ENCODE measurements at places on chromosomes 13 and 19.
A peak's percentile ranks its signal among the peaks of the same experiment; 100 is the strongest.

- no peak overlapping the region for H3K27ac ChIP-seq
- peak; percentile 36 for DNase-seq
- no peaks in the 10 kb centered on the region for H3K36me3 ChIP-seq
- no peaks in the 10 kb centered on the region for H3K27me3 ChIP-seq
- H3K4me1 ChIP-seq: peaks cover 4% of the 10 kb centered on the region
- no peak overlapping the region for H3K4me3 ChIP-seq
Measured at GRCh38 chr19:13942023-13942684, 3.9 kb upstream of the PODNL1 start.

DNA sequence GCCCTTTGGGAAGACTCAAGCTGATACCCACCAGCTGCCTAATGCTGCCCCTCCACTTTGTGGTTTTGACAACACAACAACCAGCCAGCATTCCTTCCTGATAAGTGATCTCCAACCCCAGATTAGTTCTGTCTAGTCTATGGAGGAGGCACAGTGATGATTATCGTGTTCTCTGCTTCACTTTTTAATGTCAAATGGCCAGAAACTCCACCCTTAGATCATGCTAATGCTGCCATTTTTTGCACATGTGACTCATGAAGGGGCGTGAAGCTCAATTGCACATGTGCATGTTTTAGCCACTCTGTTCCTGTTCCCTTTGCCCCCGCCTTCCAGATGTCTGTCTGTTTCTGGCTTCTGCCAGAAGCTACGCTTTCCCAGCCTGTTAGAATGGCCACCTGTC, 199.8 kb downstream of the COG6 start:
- H3K27ac ChIP-seq: no peak overlapping the region
- no peaks in the 10 kb centered on the region for H3K27me3 ChIP-seq
- no peak for DNase-seq
- no peaks in the 10 kb centered on the region for H3K4me1 ChIP-seq

GRCh38 chr19:4327252-4327876, 11.3 kb downstream of the STAP2 start:
- H3K4me3 ChIP-seq: peak overlapping the region; percentile 46
- peak; percentile 62 for DNase-seq
- no peaks in the 10 kb centered on the region for H3K27me3 ChIP-seq

GRCh38 chr13:113641426-113641825, 16.6 kb downstream of the ATP4B start:
- H3K27me3 ChIP-seq: no peaks in the 10 kb centered on the region
- no peaks in the 10 kb centered on the region for H3K4me1 ChIP-seq
- H3K36me3 ChIP-seq: no peaks in the 10 kb centered on the region
- no peak for DNase-seq
- H3K4me3 ChIP-seq: no peak overlapping the region

DNA sequence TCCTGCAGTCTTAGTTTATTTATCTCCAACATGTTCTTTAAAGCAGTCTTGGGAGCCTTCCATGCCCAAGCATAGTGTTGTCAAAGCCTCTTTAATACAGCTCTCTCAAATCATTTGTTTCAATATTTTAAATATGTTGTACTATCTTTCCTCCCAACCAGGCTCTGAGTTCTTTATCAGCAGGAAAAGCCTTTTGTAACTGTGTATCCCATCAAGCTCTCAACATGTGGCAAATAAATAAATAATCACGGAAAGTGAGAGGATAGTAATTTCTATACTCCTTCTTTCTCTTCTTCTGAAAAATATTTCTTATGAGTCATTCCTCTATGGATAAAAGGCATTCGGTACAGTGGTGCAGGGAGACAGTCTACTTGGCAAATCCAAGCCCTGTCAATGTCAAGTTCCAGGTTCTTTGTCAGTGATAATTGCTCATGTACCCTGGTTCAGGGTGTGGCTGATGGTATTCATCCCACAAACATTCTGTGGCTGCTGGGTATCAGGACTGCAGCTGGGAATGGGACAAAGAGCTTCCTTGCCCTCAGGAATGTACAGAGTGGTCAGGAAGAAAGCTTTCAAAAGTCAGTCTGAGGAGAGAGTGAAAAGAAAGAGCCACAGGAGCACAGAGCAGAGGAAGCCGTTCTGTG, 384.3 kb downstream of the EFNB2 start:
- H3K36me3 ChIP-seq: no peaks in the 10 kb centered on the region
- DNase-seq: no peak
- no peaks in the 10 kb centered on the region for H3K4me1 ChIP-seq

DNA sequence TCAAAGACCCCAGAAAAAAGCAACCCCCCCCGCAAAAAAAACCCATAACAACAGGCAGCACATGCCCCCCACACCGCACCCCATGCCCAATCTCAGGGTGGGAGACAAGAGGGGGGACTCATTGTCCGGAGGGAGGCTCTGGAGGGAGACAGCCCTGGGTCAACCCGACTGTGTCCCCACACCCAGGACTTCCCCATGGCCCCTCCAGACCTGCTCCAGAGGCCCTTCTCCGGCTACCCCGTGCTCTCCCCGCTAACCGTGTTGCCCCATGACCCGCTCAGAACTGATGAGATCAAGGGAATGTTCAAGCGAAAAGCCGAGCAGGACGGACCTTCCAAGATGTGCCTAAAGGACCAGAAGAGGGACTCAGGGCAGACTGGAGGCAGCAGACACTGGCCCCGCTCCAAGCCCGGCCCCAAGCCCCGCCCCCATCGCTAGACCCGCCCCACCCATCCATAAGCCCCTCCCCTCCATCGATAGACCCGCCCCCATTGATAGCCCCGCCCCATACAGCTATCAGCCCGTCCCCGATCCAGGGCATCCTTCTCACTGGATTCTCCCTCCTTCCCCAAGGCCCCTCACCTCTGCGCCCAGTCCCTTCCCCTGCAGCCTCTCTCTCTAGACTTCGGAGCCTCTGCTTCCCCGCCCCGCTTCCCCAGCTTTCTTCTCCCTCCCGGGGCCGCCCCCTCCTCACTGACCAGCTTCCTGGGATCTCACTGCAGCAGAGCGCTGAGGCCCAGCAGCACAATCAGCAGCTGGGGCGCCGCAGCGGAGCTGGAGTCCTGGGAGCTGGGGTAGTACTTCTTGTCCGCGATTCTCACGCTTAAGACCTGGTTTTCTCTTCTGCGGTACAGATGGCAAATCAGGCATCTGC, 2.2 kb downstream of the BST2 start:
- H3K4me3 ChIP-seq: peak overlapping the region; percentile 66
- H3K27me3 ChIP-seq: no peaks in the 10 kb centered on the region
- peaks cover 8% of the 10 kb centered on the region for H3K4me1 ChIP-seq
- peak; percentile 49 for DNase-seq

DNA sequence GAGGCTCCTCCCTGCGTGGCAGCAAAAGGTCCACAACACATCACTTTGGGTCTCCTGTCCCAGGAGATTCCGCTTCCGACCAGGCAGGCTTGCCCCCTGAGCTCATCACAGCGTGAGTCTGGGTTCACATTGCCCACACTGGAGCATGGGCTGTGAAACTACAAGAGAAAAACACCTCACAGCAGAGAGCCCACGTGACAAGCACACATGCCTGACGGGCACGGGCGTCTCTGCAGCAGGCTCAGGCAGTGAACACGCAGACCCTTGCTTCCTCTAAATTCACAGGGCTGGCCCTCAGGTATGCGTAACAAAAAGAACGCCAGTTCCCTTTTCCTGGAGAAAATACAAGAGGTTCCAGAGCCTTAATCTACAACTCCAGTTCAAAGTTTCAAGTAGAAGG, 41.9 kb downstream of the RASA3 start:
- no peaks in the 10 kb centered on the region for H3K27me3 ChIP-seq
- no peaks in the 10 kb centered on the region for H3K4me1 ChIP-seq
- H3K4me3 ChIP-seq: no peak overlapping the region
- no peak for DNase-seq
- no peaks in the 10 kb centered on the region for H3K36me3 ChIP-seq

- DNase-seq: peak; percentile 68
- peaks cover 4% of the 10 kb centered on the region for H3K4me1 ChIP-seq
- H3K4me3 ChIP-seq: peak within 1 kb of the TSS; percentile 53
- H3K27ac ChIP-seq: no peak within 1 kb of the TSS
- H3K27me3 ChIP-seq: no peaks in the 10 kb centered on the region
Measured at GRCh38 chr19:42313096-42313839, at the start of gene TMEM145. Gene TMEM145 (plus strand): TSS chr19:42313309. CDS start chr19:42313377, 68 bp downstream.

- no peak for DNase-seq
- peak overlapping the region; percentile 78 for H3K4me3 ChIP-seq
- H3K27ac ChIP-seq: peak overlapping the region; percentile 87
- no peaks in the 10 kb centered on the region for H3K36me3 ChIP-seq
- H3K27me3 ChIP-seq: no peaks in the 10 kb centered on the region
Measured at GRCh38 chr13:19634256-19634740, 839 bp downstream of the MPHOSPH8 start.

DNA sequence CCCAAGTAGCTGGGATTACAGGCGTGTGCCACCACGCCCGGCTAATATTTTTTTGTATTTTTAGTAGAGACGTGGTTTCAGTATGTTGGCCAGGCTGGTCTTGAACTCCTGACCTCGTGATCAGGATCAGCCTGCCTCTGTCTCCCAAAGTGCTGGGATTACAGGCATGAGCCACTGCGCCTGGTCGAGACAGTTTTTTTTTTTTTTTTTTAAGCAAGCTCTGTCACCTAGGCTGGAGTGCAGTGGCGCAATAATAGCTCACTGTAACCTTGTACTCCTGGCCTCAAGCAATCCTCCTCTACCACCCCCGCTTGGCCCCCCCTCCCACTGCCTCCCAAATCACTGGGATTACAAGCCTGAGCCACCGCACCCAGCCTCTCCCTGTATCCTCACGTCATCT, 6.4 kb upstream of the MAP2K7 start:
- no peaks in the 10 kb centered on the region for H3K4me1 ChIP-seq
- no peaks in the 10 kb centered on the region for H3K36me3 ChIP-seq
- no peaks in the 10 kb centered on the region for H3K27me3 ChIP-seq
- no peak overlapping the region for H3K4me3 ChIP-seq
- H3K27ac ChIP-seq: no peak overlapping the region
- DNase-seq: no peak

- peaks cover 18% of the 10 kb centered on the region for H3K4me1 ChIP-seq
- DNase-seq: no peak
Measured at GRCh38 chr19:3969435-3970312, 1.2 kb downstream of the DAPK3 start.

DNA sequence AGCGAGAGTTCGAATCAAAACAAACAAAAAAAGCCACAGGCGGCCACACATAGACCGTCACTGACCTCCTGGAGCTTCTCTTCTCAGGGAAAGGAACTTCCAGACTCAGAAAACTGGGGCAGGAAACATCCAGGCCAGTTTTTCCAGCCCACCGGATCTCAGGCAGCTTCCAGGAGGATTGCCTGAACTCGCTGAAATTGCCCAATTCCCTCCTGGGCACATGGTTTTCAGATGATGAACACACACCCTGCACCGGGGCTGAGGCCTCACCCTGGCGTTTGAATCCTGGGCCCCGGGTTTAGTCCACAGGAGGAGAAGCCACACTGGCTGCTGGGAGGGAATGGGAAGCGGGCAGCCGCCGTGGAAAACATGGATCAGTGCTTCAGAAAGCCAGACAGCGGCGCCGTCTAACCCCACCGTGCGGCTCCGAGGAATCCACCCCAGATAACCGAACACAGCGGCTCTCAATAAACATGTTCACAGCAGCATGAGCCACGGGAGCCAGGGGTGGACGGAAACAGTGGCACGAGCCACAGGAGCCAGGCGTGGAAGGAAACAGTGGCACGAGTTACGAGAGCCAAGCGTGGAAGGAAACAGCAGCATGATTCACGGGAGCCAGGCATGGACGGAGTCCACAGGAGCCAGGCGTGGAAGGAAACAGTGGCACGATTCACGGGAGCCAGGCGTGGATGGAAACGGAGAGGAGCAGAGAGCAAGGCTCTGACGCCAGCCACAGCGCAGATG, 18.2 kb upstream of the PTBP1 start:
- H3K4me1 ChIP-seq: peaks cover 11% of the 10 kb centered on the region
- no peaks in the 10 kb centered on the region for H3K36me3 ChIP-seq
- no peak for DNase-seq

DNA sequence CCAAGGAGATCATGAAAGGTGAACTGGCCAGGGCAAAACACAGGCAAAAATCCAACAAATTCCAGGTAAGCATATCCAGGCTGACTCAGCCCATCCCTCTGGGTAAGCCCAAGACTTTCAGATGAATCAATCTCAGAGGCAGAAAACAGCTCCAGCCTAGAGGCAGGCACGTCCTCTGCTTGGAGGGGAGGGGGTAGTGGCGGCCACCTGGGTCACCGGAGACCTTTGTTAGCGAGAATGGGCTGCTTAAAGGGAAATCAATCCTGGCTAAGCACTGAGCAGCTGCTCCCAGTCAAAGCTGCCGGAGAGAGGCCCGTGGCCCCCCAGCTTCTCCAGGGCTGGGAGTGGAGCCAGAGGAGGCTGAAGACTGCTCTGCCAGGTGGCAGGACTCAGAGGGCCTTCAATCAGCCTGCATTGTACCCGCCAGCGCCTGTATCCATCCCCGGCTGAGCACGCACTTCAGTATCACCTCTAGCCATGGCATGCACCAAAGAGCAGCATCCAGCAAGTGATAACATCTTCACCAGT, 48.2 kb downstream of the PIN1 start:
- no peaks in the 10 kb centered on the region for H3K36me3 ChIP-seq
- no peak overlapping the region for H3K27ac ChIP-seq

GRCh38 chr13:66567899-66568612, 662.1 kb downstream of the PCDH9 start:
- H3K4me3 ChIP-seq: no peak overlapping the region
- no peaks in the 10 kb centered on the region for H3K36me3 ChIP-seq

- H3K4me1 ChIP-seq: no peaks in the 10 kb centered on the region
- no peak for DNase-seq
- H3K27ac ChIP-seq: no peak overlapping the region
- no peaks in the 10 kb centered on the region for H3K36me3 ChIP-seq
Measured at GRCh38 chr13:48775804-48776203, 122.1 kb downstream of the CYSLTR2 start.

GRCh38 chr13:87042946-87043345, 628.2 kb upstream of the SLITRK5 start:
- no peak overlapping the region for H3K27ac ChIP-seq
- no peaks in the 10 kb centered on the region for H3K36me3 ChIP-seq
- no peak for DNase-seq
- no peaks in the 10 kb centered on the region for H3K4me1 ChIP-seq
- H3K4me3 ChIP-seq: no peak overlapping the region
- no peaks in the 10 kb centered on the region for H3K27me3 ChIP-seq

GRCh38 chr13:111122056-111122455, 6.9 kb downstream of the ARHGEF7 start:
- H3K4me3 ChIP-seq: no peak overlapping the region
- no peaks in the 10 kb centered on the region for H3K36me3 ChIP-seq
- peaks cover 3% of the 10 kb centered on the region for H3K4me1 ChIP-seq
- no peak for DNase-seq
- H3K27me3 ChIP-seq: no peaks in the 10 kb centered on the region

- H3K4me3 ChIP-seq: no peak overlapping the region
- H3K27ac ChIP-seq: no peak overlapping the region
- no peak for DNase-seq
- H3K4me1 ChIP-seq: no peaks in the 10 kb centered on the region
- no peaks in the 10 kb centered on the region for H3K36me3 ChIP-seq
Measured at GRCh38 chr13:30037766-30038165, 187.3 kb upstream of the UBL3 start.
